Mucosa of descending colon (tissue), 3 donors: ENCODE measurements at places on chromosomes 3 and 15.
A peak's percentile ranks its signal among the peaks of the same experiment; 100 is the strongest.

- no peak for DNase-seq
Observed at GRCh38 chr3:111472556-111472955, 69.4 kb upstream of the CD96 start.

- DNase-seq = no peak
Observed at GRCh38 chr3:34504775-34505174, 706.3 kb downstream of the PDCD6IP start.

- DNase-seq = no peak
Observed at GRCh38 chr3:48532271-48532976, 24.2 kb downstream of the PFKFB4 start.

GRCh38 chr15:90691982-90692773, 25.0 kb upstream of the BLM start:
- DNase-seq = no peak

DNA sequence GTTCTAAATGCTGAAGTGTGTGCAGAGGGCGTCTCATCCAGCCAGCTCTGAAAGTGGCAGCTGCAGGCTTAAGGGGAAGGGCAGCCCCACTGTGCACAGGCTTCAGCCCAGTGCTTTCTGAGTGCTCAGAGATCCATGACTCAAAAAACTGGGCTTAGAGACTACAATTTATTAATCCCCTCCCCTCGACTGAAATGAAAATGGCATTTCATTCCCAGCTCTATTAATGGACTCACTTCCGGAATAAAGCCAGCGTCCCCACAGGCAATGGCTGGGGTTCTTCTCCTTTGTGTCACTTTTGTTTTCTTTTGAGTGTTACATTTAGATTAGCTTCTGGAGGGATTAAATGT, 55.5 kb upstream of the PLXNA1 start:
- no peak for DNase-seq

DNA sequence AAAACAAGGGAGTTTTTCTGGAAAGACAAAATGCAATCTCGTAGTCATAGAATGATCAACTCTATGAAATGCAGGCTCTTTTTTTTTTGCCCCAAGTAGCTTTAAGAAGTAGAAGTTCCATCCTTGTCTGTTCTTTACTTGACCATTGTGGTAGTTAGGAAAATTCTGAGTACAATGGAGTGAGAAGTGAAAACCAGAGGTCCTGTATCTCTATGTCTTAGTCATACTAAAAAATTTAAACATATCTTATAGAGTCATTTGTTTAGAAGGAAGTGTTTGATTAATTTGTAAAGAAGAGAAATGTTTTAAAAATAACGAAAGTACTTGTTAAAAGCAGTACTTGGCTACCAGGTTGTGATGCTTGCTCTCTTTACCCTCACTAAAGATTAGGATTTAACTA, 52.4 kb downstream of the PRKCI start:
- DNase-seq = no peak

GRCh38 chr3:27174530-27174929, 194.7 kb downstream of the NEK10 start:
- DNase-seq = no peak

- no peak for DNase-seq
Observed at GRCh38 chr15:77440378-77440999, 19.8 kb downstream of the HMG20A start.

DNA sequence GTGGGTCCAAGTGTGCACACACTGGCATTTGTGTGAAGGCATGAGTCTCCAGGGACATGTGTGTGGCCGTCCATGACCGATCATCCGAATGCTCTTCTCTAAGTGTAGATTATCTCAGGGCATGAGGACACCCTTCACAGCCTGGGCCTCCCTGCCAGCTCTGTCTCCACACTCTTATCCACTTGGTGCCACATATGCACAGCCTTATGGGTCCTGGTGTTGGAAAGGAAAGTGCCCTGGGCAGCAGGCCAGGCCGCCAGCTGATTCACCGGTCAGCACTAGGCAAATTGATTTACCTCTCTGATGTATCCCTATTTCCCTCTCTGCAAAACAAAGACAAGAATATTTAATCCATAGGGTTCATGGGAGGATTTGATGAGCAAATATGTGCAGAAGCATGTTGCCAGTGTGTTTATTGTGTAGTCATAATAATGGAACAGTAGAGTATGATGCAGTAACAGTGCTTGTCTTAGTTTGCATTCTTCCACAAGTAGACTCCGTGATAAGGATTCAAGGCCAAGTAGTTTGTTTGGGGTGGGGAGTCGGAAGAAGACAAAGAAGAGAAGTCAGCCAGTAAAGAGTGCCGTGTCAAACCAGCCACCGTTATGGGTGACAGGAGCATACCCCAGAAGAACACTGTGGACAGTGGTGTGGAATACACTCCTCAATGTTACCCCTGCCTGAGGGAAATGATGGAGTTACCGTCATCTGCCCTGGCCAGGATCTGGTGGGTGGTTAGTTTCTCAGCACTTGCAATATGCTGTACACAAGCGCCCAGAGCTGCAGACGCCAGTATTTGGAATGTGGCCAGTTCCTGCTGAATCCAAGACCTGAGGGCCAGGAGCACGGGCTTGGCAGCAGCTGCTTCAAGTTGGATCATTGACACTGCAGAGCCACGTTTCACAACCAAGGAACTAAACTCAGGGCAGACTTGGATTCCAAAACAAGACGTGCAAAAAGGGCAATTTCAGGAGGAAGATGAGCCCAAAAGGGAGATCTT, 85.1 kb downstream of the MTHFS start:
- DNase-seq = no peak

DNA sequence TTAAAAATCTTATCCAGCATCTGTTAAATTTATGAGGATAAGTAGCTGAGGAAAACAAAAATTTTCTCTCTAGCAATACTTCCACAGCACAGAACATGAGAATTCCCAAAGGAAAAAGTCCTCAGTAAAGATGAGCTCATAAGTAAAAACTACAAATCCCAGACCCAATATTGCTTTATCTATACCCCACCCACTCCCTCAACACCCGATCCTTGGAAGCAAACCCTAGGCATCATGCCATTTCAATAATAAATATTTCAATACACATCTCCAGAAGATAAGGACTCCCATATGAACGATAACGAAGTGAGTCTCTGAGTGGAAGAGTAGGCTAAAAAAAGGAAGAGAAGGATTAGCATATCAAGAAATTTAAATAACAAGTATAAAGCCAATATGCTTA, 8.3 kb upstream of the PRR20G start:
- no peak for DNase-seq

- DNase-seq = peak; percentile 56
Observed at GRCh38 chr3:100993309-100993708, at the start of gene ABI3BP. ABI3BP (minus strand) TSS chr3:100993421; CDS start chr3:100993384, 37 bp downstream.

DNA sequence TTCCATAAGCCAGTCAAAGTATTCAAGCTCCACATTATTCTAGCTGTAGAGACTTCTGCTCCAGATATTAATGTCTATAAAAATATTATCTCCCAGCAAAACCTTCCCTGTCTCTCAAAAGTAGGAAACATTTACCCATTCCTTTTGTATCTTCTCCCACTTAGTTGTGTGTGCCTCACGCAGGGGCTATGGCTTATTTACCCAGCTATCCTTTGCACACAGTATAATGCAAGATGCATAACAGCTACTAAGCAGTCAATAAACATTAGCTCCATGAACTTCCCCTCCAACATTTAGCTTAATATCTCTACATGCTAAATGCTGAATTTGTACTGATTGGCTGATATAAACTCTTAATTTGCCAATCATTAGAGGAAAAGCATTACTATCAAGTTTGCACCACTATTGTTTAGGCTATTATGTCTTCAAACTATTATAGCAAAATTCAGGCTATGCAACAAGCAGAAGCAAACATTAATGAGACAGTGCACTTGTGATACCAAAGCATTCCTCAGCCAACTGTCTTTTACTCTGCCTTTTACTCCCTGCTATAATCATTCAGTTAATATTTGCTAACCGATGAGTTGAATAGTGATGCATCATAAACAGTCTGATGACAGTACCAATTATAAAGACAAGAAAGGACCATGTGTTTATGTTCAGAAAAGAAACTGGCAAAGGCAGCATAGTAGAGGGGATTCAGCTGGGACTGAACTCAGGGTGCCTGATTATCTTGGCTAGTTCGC, 81.2 kb downstream of the PLCH1 start:
- DNase-seq = no peak

GRCh38 chr3:124952282-124952855, 17.8 kb upstream of the MUC13 start:
- DNase-seq = no peak

DNA sequence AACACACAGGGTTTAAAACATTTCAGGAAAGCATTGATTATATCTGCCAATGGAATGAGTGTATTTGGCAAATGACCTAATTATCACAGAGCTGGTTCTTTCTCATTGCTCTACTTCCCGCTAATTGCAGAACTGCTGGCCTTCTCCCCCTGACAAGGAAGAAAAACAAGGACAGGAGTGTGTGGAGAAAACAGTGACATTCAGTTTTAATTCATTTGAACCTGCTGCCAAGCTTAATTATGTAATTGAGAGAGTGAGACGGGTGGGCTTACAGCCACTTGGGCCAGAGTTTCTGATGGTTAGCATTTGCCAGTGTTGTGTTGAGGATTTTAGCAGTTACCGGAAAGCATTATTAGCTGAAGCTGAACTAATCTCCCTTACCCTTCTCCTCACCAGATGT, 301.4 kb downstream of the RBMS3 start:
- DNase-seq = no peak

- no peak for DNase-seq
Observed at GRCh38 chr3:88150371-88150770, 612 bp downstream of the C3orf38 start.

DNA sequence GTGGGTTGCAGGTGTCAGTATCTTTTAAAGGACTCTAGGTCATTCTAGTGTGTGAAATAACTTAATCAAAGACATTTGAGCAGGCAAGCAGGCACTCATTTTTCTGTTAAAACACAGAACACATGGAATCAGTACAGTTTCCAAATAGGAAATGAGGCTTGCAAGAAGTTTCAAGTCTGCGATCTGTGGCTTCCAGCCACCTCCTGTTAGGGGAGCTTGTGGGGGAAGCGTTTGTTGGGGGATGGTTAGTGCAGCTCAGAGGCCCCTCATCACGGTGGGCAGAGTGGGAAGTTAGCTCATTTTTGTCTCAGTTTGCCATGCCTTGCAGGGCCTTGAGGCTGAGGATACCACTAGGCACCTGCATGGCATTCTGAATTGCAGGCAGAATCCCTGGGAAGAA, 59.9 kb downstream of the SLC6A11 start:
- no peak for DNase-seq

- no peak for DNase-seq
Observed at GRCh38 chr3:151890721-151891141, 17.3 kb downstream of the SUCNR1 start.

GRCh38 chr3:146256851-146257486, 6.1 kb upstream of the PLSCR4 start:
- no peak for DNase-seq

GRCh38 chr15:59401824-59402569, 29.3 kb upstream of the MYO1E start:
- no peak for DNase-seq

GRCh38 chr15:47624503-47624902, 92.8 kb upstream of the SEMA6D start:
- no peak for DNase-seq

DNA sequence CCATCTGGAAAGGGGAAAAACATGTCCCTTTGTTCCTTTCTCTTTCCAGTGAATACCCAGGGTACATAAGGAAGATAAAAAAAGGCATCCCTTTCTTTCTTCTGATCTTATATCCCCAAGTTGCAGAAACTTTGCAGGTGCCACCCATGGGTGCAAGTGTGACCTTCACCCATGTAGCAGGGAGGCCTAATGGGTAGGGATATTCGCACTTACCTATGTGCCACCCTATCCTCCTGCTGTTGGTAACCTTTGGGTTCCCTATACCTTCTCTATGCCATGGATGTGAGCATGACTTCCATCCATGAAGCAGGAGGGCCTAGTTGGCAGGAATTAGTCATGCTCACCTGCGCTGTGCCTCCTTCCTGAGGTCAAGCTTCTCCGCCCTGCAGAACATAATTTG, 59.2 kb upstream of the C15orf39 start:
- no peak for DNase-seq

DNA sequence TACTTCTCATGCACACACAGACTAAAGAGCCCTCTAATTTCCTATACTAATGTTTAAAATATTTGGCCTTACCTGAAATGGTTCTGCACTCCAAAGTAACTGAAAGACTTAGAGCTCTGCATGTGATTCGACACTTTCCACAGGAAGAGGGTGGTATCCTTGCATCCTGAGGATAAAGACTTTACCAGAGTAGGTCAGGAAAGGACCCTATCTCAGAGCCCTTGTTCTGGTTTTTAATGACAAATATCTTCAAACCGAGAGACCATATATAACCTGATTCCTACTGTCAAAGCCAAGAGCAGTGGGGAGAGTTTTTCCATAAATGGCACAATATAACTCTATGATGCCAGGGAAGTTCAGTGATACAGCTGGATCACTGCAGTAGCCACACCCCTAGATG, at the start of gene GP5:
TSS of gene GP5 (minus strand) at position 101 of the 400 bp plus-strand sequence. CDS start 984 bp downstream, outside the sequence.
- DNase-seq = no peak

GRCh38 chr3:76403556-76403955, 618.2 kb upstream of the ZNF717 start:
- no peak for DNase-seq

DNA sequence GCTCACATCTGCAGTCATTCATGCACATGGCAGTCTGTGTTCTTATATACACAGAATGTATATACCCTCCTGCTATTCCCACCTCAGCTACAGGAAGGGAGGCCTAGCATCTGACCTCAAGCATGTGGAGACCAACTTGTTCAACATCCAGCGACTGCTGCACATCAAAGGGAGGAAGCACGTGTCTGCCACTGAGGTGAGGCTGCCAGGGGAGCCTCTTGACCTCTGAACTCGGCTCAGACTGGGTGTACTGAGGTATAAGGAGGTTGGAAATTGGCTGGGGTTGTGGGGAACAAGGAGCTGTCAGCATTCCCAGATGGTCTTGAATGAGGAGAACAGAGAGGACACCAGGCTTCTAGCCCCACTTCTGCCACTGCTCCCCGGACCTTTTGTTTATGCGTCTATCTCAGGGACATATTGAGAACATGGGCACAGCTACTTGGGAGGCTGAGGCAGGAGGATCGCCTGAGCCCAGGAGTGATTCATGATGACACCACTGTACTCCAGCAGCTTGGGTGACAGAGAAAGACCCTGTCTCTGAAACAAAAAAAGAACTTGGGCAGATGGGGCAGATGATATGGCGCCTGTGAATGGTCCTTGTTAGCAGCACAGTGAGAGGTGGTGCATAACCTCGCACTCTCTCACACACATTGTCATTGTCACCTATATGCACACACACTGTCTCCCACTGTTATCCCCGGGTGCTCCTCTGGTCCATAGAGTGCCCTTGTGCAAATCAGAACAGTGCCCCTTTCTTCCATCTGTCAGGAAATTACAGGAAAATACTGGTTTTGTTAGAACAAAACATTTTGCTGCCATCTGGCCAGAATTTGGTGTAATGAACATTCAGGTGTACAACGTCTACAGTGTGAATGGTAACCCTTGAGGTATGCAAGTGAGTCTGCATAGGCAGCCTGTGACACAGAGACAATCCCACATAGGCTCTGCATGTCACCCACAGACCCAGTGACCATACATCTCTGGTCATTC, 5.4 kb downstream of the VILL start:
- DNase-seq = no peak

- DNase-seq = no peak
Observed at GRCh38 chr15:32844118-32844711, 126.4 kb downstream of the GREM1 start.
